Stimulated activated CD8-positive, alpha-beta memory T cell treated with anti-CD3 and anti-CD28 coated beads, Interleukin-7, amount 100 ng/mL, for 1 hour (primary cell): ENCODE measurements at places on chromosomes 4 and X.

- no peak for DNase-seq
These were observed 238.2 kb upstream of the MAD2L1 start for GRCh38 chr4:120304801-120305200.

GRCh38 chr4:55186700-55187099 is 61.3 kb upstream of the KDR start:
- no peak for DNase-seq

DNA sequence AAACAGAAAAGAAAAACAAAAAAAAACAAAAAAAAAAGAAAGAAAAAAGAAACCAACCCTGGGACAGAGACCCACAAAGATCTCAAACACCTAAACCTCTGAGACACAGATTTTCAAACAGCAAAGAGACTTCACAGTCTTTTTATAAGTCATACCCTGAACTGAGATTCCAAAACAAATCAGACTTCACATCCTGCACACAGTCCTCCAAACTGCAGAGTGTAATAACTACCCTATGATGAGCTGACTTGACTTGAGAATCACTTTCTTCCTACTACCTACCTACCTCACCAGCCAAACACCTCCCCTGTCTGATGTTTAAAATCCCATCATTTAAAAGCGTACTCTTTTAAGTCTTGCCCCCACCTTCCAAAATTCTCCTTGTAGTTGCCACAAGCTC is 25.2 kb upstream of the GLOD5 start:
- no peak for DNase-seq

- DNase-seq, result no peak
These were observed 22.4 kb upstream of the ARMCX4 start for GRCh38 chrX:101462892-101463291.

- no peak for DNase-seq
These were observed 477.9 kb downstream of the STIM2 start for GRCh38 chr4:27338530-27338929.

DNA sequence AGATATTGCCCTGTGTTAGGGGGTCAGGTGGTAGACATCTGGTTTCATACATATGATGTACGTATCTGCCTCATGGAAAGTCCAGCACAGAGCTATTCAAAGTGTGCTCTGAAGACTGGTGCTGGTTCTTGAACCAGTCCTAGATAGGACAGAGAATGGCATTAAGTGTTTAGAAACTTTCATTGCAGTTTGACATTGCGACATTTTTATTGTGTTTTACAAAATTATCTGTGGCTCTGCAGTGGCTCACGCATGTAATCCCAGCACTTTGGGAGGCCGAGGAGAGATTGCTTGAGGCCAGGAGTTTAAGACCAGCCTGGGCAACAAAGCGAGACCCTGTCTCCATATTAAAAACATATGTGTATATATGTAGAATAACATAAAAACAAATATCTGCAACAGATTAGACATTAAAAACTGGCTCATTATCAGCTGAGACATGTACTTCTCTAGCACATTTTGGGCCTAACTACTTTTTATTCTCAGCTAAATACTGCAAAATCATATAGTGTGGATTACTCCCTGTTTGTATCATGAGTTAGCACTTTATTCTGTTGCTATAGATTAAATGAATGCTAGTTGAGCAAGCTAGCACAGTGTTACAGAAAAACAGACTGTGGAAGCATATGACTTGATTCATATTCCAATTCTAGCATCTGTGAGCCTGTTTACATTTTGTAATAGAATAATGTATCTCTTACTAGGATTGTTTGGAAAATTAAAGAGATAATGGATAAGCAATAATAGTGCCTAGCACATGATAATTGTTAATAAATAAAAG is 57.1 kb downstream of the USP9X start:
- DNase-seq, result no peak

DNA sequence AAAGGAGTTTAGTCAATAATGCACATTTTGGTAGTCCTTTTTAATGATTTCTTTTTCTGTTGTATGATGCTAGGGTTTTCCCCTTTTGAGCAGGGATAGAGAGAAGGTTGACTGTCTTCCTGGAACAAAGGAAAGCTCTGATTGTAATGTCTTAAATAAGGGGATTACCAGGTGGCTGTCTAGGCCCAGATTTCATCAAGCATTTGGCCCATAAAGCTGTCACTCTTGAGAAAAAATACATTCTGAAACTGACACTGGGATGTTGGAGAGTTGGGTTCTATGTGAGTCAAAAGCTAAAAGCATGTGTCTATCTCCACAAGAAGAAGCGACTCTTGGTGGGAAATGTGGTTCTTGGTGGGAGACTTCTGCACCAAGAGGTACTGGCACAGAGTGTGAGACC is 26.4 kb downstream of the KIAA1210 start:
- no peak for DNase-seq

- no peak for DNase-seq
These were observed 6.4 kb downstream of the BMX start for GRCh38 chrX:15507005-15507404.

DNA sequence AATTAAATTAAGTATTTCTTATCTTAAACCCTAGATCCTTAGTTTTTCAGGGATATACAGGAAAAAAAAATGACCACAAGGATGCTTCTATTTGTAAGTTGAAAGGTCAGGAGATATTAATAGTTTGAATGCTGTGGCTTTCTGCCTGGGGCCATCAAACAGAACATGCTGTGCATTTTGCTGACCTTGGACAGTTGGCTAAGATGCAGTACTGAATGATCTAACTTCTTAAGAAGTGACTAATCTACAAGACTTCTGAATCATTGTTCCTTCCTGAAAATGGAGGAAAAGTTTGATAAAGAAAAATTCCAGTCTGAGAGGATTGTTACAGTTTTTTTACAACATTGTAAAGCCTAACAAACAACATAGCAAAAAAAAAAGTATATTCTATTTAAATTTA is 237.8 kb upstream of the JADE1 start:
- DNase-seq, result no peak

DNA sequence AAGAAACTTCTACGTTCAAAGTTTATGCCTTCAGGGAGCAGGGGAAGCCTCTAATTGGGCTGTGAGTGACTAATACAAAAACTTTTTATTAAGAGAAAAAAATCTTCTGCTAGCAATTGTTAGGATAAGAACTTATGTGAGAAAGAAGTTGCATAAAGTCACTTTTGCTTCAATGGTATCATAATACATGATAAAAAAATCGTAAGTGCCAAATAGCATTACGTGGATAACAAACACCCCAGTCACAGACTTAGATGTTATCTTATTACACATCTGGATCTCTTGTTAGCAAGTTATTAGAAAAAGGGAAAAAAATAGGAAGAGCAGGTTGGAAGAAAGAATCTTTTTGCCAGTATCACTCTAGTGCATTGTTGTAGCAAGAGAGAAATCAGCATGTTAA is 4.2 kb upstream of the NDST4 start:
- DNase-seq, result no peak
